ENCODE measurements at places on chromosomes 7 and 10.
A peak's percentile ranks its signal among the peaks of the same experiment; 100 is the strongest.

- no peak for DNase-seq
These were observed 171.7 kb upstream of the INSYN2A start for GRCh38 chr10:127368101-127368500.

- no peak for DNase-seq
These were observed 191.6 kb downstream of the FANK1 start for GRCh38 chr10:126087796-126088505.

DNA sequence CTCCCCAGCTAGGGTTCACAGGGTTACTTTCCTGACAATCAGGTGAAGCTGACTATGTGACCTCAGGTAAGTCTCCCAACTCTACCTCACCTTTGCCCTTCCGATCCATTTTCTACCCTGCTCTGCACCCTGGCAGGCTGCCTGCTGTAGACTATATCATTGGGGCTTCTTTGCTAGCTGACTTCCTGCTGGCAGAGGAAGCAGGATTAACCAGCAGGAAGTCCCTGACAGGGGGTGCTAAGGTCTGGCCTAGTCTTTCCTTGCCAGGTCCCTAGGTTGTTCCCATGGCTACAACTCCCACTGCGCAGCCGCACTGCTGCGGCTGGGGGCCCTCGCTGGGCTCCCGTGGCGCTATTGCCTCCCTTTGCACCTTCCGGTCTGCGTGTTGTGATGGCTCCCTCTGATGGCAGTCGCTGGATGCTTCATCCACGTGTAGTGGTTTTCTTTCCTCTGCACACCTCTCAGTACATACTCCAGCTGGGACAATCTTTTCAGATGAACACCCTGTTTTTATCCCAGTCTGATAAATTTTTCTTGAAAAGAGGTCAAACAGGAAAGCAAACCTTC is 365.9 kb downstream of the REEP3 start:
- peak; percentile 63 for DNase-seq

DNA sequence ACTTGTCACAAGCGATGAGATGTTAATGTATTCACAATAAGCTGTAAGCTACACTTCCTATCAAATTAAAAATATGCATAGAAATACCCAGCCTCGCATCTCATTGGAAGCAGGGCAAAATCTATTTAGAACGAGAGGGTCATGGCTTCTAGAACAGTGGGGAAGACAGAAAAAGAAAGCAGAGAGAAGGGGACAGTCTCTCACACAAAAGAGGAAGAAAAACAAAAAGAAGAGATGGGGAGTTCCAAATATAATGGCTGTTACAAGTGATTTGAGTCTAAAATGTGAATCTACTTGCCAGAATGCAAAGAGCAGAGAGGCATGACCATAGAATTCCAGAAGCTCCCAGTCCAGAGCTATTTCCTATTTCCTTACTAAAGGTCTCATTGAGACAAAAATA is 13.8 kb downstream of the LRRN3 start:
- no peak for DNase-seq

DNA sequence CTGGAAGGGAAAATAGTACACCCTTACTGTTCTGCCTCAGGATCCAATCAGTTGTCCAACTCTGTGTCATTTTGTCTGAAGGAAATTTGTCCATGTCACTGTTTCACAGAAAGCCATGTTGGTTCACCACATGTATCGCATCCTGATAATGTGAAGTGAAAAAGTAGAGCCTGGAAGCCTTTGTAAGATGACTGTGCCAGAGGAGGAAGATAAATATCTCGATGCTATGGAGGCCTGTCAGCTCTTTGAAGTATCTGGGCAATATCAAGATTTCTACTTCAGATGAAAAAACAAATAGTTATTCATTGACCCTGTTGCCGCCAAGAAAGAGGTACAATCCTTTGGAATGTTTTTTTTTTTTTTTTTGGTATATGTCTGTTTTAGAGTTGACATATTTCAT is 270.5 kb downstream of the PHF14 start:
- no peak for DNase-seq

- DNase-seq = no peak
These were observed 136.3 kb upstream of the TMEM72 start for GRCh38 chr10:44774676-44775401.

GRCh38 chr10:6416892-6417512 is 163.1 kb downstream of the PRKCQ start:
- peak; percentile 31 for DNase-seq

DNA sequence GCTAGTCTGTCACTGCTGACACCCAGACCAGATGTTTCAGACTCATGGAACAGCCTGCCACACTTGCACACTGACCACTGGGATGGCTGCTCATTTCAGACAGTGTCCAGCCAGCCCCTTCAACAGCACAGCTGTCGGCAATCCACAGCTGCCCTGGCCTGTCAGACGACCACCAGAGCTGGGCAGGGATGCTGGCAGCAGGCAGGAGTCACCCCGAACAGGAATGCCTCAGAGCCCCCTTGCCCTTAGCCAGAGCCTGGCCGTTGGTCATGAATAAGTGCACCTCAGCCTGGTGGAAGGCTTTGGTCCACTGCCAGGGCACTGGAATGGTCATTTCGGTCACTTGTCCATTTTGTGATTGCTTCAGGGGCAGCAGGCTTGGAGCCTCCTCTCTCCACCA is 149.6 kb upstream of the TCERG1L start:
- DNase-seq = no peak

GRCh38 chr7:108280136-108280535 is 150.0 kb upstream of the LAMB4 start:
- DNase-seq = no peak

GRCh38 chr7:18437101-18437500 is 58.4 kb upstream of the HDAC9 start:
- no peak for DNase-seq

- no peak for DNase-seq
These were observed 234.5 kb downstream of the AHR start for GRCh38 chr7:17532861-17533404.

- no peak for DNase-seq
These were observed 684.9 kb upstream of the CELF2 start for GRCh38 chr10:10332786-10333185.

DNA sequence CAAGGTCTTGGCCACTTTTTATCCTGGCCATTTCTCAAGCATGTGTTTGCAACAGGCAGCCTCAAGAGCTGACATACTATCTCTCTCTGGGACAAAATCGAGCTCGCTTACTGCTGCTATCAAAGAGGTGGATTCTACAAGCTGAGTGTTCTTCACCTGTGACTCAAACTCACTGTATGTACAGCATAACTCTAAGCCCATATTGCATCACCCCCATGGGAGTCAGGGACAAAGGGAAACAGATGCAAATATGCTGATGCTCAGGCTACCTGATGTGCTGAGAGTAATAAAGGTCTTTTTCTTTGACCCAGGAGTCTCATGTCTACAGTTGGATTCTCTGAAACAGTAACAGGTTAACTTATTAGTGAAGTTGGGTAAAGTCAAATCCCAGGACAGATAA is 45.2 kb downstream of the PCLO start:
- DNase-seq = no peak

DNA sequence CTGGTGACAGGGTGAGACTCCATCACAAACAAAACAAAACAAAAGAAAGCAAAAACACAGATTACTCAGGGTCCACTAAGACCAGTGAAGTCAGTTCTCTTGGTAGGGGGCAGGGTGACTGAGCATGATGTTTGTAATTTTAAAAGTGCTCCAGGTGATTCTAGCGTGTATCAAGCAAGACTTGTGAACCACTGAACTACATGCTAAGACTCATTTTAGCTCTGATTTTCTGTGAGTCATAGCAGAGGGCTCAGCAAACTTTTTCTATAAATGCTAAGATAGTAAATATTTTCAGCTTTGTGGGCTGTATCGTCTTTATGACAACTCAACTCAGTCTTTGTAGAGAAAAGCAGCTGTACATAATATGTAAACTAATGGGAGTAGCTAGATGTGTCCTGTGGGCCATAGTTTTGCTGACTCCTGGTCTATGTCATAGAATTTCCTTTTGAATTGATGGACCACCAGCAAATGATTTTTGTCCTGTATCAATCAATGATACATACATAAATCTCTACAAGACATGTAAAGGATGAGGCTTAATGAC is 141.3 kb downstream of the CFTR start:
- DNase-seq = no peak

DNA sequence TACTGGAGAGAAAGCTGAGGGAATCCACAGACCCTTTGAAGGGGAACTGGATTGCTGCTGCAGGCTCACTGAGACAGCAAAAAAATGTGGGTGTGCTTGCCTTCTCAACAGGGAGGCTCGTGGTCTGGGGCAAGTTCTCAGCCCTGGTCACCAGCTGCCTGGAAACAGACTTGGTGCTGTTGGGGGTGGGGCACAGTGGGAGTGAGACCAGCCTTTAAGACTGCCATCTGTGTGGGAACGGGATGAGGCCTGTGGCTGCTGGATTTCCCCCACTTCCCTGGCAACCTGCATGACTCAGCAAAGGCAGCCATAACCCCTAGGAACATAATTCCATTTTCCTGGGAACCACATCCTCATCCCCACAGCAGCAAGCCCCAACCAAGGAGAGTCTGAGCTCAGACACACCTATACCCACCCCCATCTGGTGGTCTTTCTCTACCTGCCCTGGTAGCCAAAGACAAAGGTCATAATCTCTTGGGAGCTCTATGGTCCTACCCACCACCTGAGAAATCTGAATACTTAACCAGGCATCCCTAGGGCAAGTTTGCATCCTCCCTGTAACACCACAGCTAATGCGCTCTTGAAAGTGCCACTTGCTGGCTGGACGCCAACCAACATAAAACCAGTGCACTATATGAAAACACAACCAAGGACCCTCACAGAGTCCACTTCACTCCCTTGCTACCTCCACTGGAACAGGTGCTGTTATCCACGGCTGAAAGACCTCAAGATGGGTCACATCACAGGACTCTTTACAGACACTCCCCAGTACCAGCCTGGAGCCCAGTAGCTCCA is 45.0 kb upstream of the TFEC start:
- no peak for DNase-seq

DNA sequence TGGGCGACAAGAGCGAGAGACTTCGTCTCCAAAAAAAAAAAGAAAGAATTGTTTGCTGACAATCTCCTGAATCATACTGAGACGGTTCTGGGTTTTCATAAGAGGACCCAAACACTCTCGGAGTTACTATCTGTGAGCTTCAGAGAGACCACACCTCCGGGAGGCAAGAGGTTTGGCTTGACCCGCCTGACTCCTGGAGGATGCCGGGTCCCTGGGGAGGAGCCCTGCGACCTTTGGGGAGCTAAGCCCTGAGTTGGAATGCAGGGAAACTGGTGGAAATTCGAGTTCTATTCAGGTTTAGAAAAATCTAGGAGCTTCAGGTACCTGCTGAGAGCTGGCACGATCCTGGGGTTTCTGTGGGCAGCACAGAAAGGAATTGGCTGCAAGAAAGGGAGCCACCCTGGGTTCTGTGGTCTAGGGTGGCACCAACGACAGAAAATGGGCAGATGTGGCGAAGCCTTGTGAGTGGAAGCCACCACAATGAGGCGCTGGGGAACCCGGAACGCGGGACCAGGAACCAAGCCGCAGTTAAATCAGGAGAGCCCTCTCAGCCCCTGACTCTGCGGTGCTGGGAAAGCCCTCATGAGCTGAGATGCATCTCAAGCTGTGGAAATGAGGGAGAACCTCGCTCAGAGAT is 21.9 kb upstream of the GATAD1 start:
- DNase-seq = no peak

Measured in iPS DF 6.9 (cell line).